ENCODE measurements at places on chromosomes 12 and 14. TPM values are rescaled to one million over a fixed set of nuclear protein-coding genes. Genes with fewer than 3 reads are reported as not detected.

The ADAM21 gene
- 0.44 TPM for total RNA-seq

The IL31 gene
- total RNA-seq: not detected

The SYNDIG1L gene
- total RNA-seq: not detected

The TSHR gene
- not detected for total RNA-seq

The DMAC2L gene
- 21.4 TPM for total RNA-seq

The GALNT6 gene
- 1.0 TPM for total RNA-seq

The OR6C68 gene
- not detected for total RNA-seq

DNA sequence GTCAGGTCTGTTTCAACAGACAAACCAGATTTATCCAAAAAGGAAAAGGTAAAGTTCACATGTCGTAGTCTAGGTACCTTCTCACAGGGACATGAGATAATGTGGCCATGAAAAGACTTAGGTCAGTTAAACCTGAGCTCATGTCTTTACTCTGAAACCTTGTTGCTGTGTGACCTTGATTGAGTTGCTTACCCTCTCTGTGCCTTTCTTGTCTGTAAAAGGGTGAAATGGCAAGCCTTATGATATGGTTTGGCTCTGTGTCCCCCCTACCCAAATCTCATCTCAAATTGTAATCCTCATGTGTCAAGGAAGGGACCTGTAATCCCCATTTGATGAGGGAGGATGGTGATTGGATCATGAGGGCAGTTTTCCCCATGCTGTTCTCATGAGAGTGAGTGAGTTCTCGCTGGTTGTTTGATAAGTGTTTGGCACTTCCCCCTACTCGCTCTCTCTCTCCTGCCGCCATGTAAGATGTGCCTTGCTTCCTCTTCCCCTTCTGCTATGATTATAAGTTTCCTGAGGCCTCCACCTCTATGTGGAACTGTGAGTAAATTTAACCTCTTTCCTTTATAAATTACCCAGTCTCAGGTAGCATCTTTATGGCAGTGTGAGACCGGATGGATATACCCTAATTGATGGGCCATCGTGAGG is 299.8 kb downstream of the ADGRD1 start:
- no peaks in the 10 kb centered on the region for H3K4me1 ChIP-seq
- H3K36me3 ChIP-seq: no peaks in the 10 kb centered on the region
- no peak overlapping the region for H3K4me3 ChIP-seq
- no peaks in the 10 kb centered on the region for H3K27me3 ChIP-seq
- no peak for DNase-seq

- no peaks in the 10 kb centered on the region for H3K36me3 ChIP-seq
- H3K27me3 ChIP-seq: no peaks in the 10 kb centered on the region
- H3K4me3 ChIP-seq: no peak overlapping the region
Measured at GRCh38 chr12:106070611-106071010, 68.1 kb downstream of the NUAK1 start.

DNA sequence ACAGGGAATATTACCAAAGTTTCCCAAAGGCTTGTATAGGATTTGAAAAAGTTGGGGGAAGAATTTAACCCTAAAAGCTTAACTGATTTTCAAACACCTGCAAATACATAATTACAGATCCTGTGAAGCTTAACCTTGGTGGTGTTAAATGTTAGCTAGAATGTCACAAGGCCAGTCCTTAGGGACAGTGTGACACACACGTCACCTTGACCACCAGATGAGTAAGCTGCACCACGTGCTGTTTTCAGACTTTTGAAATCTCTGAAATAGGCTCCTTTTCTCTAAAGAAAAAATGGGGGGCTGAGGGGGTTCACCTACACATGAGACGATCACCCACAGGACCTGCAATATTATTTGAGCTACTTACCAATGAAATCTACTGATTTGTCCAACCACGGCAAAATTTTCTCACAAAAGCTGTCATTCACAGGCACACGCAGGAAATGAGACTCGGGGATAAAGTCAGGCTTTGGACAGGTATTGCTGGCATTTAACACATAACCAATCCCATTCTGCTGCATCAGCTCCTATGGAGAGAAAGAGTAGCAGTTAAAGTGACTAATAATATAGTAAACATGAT is 75.9 kb downstream of the DUSP16 start:
- H3K36me3 ChIP-seq: no peaks in the 10 kb centered on the region
- no peak overlapping the region for H3K4me3 ChIP-seq
- no peaks in the 10 kb centered on the region for H3K4me1 ChIP-seq

GRCh38 chr14:105848570-105848969 is 322.2 kb downstream of the TMEM121 start:
- H3K4me1 ChIP-seq: no peaks in the 10 kb centered on the region
- no peak for DNase-seq
- no peak overlapping the region for H3K4me3 ChIP-seq
- no peak overlapping the region for H3K27ac ChIP-seq

GRCh38 chr12:66107451-66107915 is 23.1 kb downstream of the LLPH start:
- no peaks in the 10 kb centered on the region for H3K4me1 ChIP-seq
- no peaks in the 10 kb centered on the region for H3K27me3 ChIP-seq
- H3K4me3 ChIP-seq: no peak overlapping the region
- H3K36me3 ChIP-seq: no peaks in the 10 kb centered on the region
- no peak overlapping the region for H3K27ac ChIP-seq
- no peak for DNase-seq

DNA sequence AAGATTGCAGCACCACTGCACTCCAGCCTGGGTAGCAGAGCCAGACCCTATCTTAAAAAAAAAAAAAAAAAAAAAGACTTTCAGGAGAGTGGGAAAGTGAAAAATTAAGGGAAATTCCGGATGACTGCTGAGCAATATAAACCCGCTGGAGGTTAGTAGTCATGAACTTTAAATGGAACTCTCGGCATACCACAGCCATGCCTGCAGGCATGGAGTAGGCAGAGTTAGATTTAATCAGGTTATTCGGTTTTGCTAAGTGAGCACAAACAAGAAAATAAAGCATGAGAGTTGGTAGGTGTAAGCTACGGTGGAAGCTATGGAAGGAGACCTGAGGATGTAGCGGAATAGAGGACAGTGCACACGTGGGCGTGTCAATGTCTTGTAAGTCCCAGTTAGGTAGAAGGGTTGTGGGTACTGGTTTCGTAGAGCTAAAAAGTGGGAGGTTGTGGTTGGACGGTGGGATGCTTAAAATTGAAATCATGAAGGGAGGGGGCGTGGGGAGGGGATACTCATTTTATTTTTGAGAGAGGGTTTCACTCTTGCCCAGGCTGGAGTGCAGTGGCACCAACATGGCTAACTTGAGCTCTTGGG is 11.8 kb upstream of the TUBA1C start:
- no peak for DNase-seq
- H3K27ac ChIP-seq: no peak overlapping the region
- H3K27me3 ChIP-seq: no peaks in the 10 kb centered on the region

- no peak overlapping the region for H3K4me3 ChIP-seq
- no peaks in the 10 kb centered on the region for H3K4me1 ChIP-seq
- no peaks in the 10 kb centered on the region for H3K27me3 ChIP-seq
- H3K36me3 ChIP-seq: no peaks in the 10 kb centered on the region
- H3K27ac ChIP-seq: no peak overlapping the region
Measured at GRCh38 chr12:3912863-3913262, 39.7 kb upstream of the PARP11 start.

- DNase-seq: no peak
- H3K36me3 ChIP-seq: no peaks in the 10 kb centered on the region
- H3K27ac ChIP-seq: no peak overlapping the region
- no peak overlapping the region for H3K4me3 ChIP-seq
Measured at GRCh38 chr14:59529189-59529588, 44.9 kb downstream of the JKAMP start.

GRCh38 chr14:95522556-95522955 is 6.1 kb upstream of the SYNE3 start:
- H3K27ac ChIP-seq: no peak overlapping the region
- DNase-seq: no peak
- no peak overlapping the region for H3K4me3 ChIP-seq
- no peaks in the 10 kb centered on the region for H3K27me3 ChIP-seq

DNA sequence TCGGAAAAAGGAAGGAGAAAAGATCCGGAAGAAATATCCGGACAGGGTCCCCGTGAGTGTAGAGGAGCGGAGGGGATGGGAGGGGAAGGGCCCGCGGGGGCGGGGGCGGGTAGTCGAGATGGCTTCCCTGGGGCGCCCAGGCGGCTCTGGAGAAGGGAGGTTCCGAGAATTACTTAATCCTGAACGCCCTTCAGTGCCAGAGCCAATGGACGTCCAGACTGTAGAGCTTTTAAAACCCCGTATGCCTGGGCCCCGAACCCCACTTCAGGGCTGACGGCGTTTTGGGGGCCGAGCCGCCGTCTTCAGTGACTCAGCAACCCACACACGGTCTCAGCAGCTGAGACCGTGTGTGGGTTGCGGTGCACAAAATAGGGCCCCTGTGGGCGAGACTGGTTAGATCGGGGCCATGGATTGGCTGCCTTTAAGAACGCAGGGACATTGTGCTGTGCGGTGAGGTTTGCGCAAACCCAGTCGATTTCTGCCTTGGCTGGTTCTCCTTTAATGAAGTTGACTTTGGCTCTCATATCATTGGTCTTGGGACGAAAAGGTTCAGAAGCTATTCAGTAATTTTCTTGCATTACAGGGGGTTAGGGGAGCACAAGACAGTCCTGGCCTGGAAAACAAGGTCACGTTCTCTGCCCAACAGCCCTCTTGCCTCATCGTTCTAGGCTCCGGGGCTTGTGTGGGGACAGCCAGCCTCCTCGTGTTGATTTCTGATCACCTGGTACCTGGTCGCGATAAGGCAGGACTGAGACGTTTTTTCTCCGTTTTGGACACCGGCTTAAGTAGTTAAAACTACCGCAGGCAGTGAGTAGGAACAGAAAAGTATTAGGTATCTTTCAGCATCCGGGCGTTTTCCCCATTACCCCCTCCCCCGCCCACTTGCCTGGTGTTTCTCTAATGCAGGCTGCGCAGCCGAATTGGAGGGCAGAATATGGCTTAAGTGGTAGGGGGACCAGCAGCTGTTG is 775 bp downstream of the GABARAPL1 start:
- peak; percentile 80 for DNase-seq
- H3K4me3 ChIP-seq: peak overlapping the region; percentile 95
- H3K27me3 ChIP-seq: no peaks in the 10 kb centered on the region
- H3K4me1 ChIP-seq: no peaks in the 10 kb centered on the region
- no peaks in the 10 kb centered on the region for H3K36me3 ChIP-seq

DNA sequence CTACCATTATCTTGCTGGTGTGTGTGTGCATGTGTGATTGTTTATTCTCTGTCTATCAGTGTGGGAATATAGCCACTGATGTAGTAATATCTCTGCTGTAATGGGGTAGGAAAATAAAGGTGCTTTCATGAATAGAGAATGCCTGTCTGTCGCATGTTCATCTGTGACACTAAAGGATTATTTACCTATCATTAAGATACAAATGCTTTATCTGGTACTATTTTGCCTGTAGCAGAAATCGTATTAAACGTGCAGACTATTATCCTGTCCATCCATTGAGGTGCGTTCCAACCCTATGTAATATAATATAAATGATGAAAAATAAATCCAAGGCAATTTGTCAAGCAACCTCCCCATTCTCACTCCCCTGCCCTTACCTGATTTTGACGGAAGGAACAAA is 1215.1 kb downstream of the BCL11B start:
- H3K36me3 ChIP-seq: no peaks in the 10 kb centered on the region
- no peaks in the 10 kb centered on the region for H3K4me1 ChIP-seq
- H3K27ac ChIP-seq: no peak overlapping the region
- no peak for DNase-seq
- H3K27me3 ChIP-seq: no peaks in the 10 kb centered on the region

- H3K27ac ChIP-seq: no peak overlapping the region
- no peaks in the 10 kb centered on the region for H3K4me1 ChIP-seq
- no peak overlapping the region for H3K4me3 ChIP-seq
- H3K27me3 ChIP-seq: no peaks in the 10 kb centered on the region
- DNase-seq: no peak
- H3K36me3 ChIP-seq: no peaks in the 10 kb centered on the region
Measured at GRCh38 chr12:67747869-67748742, 99.6 kb downstream of the DYRK2 start.

Measured in tibial nerve (tissue), 4 donors.